Neural progenitor cell (in vitro differentiated cells): ENCODE measurements at places on chromosomes 13 and 19. TPM values are rescaled to one million over a fixed set of nuclear protein-coding genes. Genes with fewer than 3 reads are reported as not detected.

DNA sequence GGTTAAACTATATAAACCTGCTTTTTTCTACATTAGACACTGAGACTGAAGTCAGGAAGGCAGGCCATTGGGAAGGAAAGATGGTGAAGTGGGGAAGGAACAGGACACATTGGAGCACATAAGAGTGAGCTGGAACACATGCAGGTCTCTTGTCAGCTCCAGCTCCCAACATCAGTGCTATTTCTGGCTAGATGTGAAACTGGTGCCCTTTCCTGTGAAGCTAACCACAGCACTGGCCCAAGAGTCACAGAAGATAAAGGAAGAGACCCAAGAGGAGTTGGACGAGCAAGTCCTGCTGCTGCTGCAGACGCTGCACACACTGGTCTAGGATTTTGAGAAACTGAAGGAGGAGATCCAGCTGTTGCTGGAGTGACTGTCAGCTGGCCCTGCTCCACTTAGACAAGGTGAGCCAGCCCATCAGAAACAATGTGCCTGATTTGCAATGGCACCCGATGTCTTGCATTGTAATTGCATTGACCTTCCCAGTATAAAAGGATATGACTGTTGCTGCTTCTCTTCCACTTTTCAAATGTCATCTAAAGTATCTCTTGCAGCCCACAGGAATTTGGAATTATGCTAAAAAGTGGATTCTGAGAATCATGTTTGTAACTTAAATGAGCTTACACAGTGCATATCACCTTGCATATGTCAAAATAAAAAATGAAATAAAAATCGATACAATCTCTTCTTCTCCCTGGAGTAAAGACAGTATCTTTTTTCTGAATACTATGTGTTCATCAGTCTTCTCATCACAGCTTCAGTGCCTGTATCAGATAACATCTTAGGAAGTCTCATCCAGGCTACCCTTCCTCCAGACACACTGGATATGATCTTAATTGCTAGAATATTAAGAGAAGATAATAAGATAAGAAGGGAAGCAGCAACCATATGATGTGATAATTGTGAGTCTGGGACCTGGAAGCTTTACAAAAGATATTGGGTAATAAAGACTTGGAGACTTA is 230.7 kb upstream of the SPRY2 start:
- H3K36me3 ChIP-seq = no peaks in the 10 kb centered on the region
- peaks cover 3% of the 10 kb centered on the region for H3K4me1 ChIP-seq
- no peak overlapping the region for H3K4me3 ChIP-seq
- H3K27ac ChIP-seq = no peak overlapping the region
- no peaks in the 10 kb centered on the region for H3K27me3 ChIP-seq

- no peak for DNase-seq
- no peaks in the 10 kb centered on the region for H3K36me3 ChIP-seq
- H3K27ac ChIP-seq = no peak overlapping the region
- no peak overlapping the region for H3K4me3 ChIP-seq
- no peaks in the 10 kb centered on the region for H3K27me3 ChIP-seq
- peaks cover 7% of the 10 kb centered on the region for H3K4me1 ChIP-seq
Measured at GRCh38 chr13:30033681-30034457, 183.5 kb upstream of the UBL3 start.

DNA sequence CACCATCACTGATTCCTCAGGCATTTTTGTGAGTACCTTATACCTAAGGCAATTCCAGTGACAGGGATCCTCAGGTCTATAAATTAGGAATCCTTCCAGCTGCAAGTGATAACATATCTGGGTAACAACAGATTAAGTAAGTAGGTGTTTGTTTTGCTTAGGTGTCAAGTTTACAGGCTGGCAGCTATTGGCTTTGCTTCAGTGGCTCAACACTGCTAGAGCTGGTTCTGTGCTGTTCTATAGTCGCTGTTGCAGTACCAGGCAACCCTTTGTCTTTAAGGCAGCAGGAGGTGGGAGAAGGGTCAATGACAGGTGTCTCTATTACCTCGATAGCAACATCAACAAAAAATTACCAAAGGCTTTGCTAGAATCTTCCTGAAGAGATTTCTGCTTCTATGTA is 27.0 kb downstream of the SLC10A2 start:
- DNase-seq = no peak
- no peak overlapping the region for H3K4me3 ChIP-seq
- H3K36me3 ChIP-seq = no peaks in the 10 kb centered on the region
- no peak overlapping the region for H3K27ac ChIP-seq
- H3K4me1 ChIP-seq = no peaks in the 10 kb centered on the region

The IFNL1 gene
- total RNA-seq = not detected in 2 replicates

GRCh38 chr13:100666124-100666523 is 8.5 kb downstream of the TMTC4 start:
- H3K27me3 ChIP-seq = no peaks in the 10 kb centered on the region
- no peak overlapping the region for H3K27ac ChIP-seq
- no peak overlapping the region for H3K4me3 ChIP-seq

DNA sequence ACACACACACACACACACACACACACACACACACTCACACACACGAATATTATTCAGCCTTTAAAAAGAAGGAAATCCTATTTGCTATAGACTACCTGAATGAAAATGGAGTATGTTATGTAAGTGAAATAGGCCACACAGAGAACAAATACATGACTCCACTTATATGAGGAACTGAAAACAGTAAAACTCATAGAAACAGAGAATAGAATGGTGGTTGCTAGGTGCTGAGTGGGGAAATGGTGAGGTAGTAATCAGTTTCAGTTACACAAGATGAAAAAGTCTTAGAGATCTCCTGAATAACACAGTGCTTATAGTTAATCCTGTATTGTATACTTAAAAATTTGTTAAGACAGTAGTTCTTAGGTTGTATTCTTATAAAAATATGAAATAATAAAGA is 8.2 kb downstream of the ZNF677 start:
- H3K27ac ChIP-seq = no peak overlapping the region
- no peak for DNase-seq
- no peaks in the 10 kb centered on the region for H3K4me1 ChIP-seq
- H3K27me3 ChIP-seq = no peaks in the 10 kb centered on the region

The C19orf81 gene
- 1.3 and 6.0 TPM in 2 replicates for total RNA-seq

The C1QTNF9B gene
- not detected in 2 replicates for total RNA-seq

- no peak overlapping the region for H3K4me3 ChIP-seq
- no peak for DNase-seq
- no peaks in the 10 kb centered on the region for H3K36me3 ChIP-seq
- H3K27ac ChIP-seq = no peak overlapping the region
- no peaks in the 10 kb centered on the region for H3K4me1 ChIP-seq
- H3K27me3 ChIP-seq = no peaks in the 10 kb centered on the region
Measured at GRCh38 chr13:40498461-40498860, 168.0 kb downstream of the FOXO1 start.

The CCDC8 gene
- total RNA-seq = 2.8 and 14.1 TPM in 2 replicates

The MICU2 gene
- total RNA-seq = 112 and 121 TPM in 2 replicates

The HOMER3 gene
- total RNA-seq = 28.2 and 66.9 TPM in 2 replicates

The ZNF419 gene
- total RNA-seq = 25.6 and 30.2 TPM in 2 replicates

The TFDP1 gene
- 57.5 and 88.6 TPM in 2 replicates for total RNA-seq

The CERS1 gene
- total RNA-seq = 1.9 and 7.6 TPM in 2 replicates

DNA sequence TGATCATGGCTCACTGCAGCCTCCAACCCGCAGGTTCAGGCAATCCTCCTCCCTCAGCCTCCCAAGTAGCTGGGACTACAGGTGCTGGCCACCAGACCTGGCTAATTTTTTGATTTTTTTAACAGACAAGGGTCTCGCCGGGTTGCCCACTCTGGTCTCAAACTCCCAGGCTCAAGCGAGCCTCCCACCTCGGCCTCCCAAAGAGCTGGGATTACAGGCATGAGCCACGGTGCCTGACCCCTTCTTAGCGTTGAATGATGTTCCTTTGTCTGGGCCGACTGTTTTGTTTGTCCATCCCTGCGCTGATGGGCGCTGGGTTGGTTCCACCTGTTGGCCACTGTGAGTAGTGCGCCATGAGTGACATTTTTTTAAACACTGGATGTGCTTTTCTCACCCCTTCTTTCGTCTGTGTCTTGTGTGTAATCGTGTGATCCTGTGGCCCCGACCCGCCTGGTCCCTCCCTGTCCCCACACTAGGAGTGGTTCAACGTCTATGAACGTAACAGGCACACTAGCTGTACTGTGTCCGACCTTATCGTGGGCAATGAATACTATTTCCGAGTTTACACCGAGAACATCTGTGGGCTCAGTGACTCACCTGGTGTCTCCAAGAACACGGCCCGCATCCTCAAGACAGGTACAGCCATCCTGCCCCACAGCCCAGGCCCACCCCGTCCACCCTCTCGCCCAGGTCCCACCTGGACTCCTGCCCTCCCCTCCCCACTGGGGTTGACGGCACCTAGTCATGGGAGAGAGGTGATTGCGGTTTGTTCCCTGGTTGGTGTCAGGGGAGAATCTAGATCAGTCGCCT is 15.0 kb upstream of the EMC10 start:
- H3K27me3 ChIP-seq = no peaks in the 10 kb centered on the region
- H3K27ac ChIP-seq = no peak overlapping the region
- peaks cover 8% of the 10 kb centered on the region for H3K4me1 ChIP-seq
- H3K36me3 ChIP-seq = no peaks in the 10 kb centered on the region
- DNase-seq = peak; percentile 87

The TRPC4 gene
- total RNA-seq = 17.7 and 21.1 TPM in 2 replicates

DNA sequence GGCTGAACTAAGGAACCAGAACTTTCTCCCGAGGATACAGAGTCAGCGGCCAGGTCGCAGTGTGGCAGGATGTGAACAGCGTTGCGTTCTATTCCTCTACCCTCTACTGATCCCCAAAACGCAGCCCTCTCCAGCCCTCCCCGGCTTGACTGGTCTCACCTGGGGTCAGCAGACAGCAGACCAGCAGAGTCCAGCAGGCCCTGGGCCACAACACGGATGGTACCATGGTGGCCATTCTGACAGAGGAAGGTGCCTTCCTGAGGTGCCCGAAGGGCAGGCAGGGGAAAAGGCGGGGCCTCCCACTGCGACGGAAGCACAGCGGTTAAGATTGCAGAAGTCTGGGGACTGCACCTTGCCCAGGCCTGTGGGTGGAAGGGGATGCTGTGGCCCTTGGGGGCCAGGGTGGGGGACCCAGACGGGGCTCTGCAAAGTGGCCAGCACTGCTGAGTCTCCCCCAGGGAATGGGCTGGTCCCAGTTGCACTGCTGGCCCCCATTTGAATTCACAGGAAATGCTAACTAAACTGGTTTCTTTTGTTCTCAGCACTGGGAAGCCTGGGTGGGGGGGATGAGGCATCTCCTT is at the start of gene ICAM3:
Gene ICAM3 (minus strand): TSS at position 245 of the 581 bp plus-strand sequence. CDS start 10 bp downstream, at position 235.
- no peak within 1 kb of the TSS for H3K4me3 ChIP-seq
- peaks cover 2% of the 10 kb centered on the region for H3K4me1 ChIP-seq

GRCh38 chr13:106440866-106441265 is 94.6 kb downstream of the EFNB2 start:
- no peak overlapping the region for H3K4me3 ChIP-seq
- H3K27me3 ChIP-seq = no peaks in the 10 kb centered on the region
- DNase-seq = peak; percentile 13
- no peak overlapping the region for H3K27ac ChIP-seq
- H3K4me1 ChIP-seq = peaks cover 19% of the 10 kb centered on the region
- H3K36me3 ChIP-seq = no peaks in the 10 kb centered on the region

The GAPDHS gene
- total RNA-seq = not detected in 2 replicates

GRCh38 chr13:63435667-63436324 is 2020.1 kb upstream of the PCDH20 start:
- H3K27ac ChIP-seq = no peak overlapping the region
- no peak for DNase-seq
- H3K4me3 ChIP-seq = no peak overlapping the region
- no peaks in the 10 kb centered on the region for H3K4me1 ChIP-seq
- H3K27me3 ChIP-seq = no peaks in the 10 kb centered on the region
- no peaks in the 10 kb centered on the region for H3K36me3 ChIP-seq

The TMPRSS9 gene
- total RNA-seq = 0.40 TPM in 1 of 2 replicates, not detected in the other

- DNase-seq = peak; percentile 58
- peaks cover 31% of the 10 kb centered on the region for H3K4me1 ChIP-seq
- H3K27me3 ChIP-seq = no peaks in the 10 kb centered on the region
- H3K27ac ChIP-seq = no peak overlapping the region
Measured at GRCh38 chr13:22235950-22236290, 565.0 kb downstream of the FGF9 start.

The PBX4 gene
- 3.2 and 4.8 TPM in 2 replicates for total RNA-seq

DNA sequence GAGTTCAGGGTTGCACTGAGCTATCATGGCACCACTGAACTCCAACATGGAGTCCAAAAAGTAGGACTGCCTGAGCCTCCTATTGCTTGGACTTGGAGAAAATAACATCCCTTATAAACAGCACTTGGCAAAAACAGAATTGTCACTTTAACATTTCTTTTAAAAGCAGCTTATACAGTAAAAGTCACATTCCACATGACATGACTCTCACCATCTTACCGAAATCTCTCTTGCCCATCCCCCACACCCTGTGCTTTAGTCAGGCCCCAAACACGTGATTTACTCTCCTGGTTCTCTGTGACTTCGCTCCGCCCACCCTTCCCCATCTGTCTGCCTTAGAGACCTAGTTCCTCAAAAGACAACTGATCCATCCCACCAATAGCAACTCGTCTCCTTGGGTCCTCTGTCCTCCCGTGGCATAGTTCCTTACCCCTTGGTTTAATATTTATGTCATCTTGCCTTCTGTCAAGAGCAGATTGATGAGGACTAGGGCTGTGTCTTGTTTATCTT is 4.6 kb downstream of the SAFB start:
- H3K4me3 ChIP-seq = no peak overlapping the region
- peaks cover 25% of the 10 kb centered on the region for H3K4me1 ChIP-seq
- H3K36me3 ChIP-seq = peaks cover 17% of the 10 kb centered on the region

DNA sequence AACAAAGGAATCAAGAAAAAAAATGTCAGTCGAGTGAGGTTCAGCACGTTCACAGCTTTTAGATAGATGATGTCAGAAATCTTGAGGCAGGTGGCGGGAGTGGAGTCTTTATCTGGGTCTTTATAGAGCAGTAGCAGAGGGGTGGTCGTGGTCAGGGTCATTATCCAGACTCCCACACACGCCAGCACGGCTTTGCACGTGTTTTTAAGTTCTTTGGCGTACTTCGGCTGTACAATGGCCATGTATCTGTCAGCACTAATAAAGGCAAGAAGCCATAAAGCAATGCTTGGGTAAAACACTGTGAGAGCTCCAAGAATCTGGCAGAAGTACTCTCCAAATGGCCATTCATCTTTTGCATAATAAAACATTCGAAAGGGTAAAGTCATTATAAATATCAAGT is 2.9 kb downstream of the GPR18 start:
- H3K27ac ChIP-seq = no peak overlapping the region
- H3K27me3 ChIP-seq = no peaks in the 10 kb centered on the region
- H3K4me1 ChIP-seq = no peaks in the 10 kb centered on the region
- no peak for DNase-seq
- H3K36me3 ChIP-seq = no peaks in the 10 kb centered on the region

The ENOX1 gene
- 0.68 and 1.1 TPM in 2 replicates for total RNA-seq

The SH2D3A gene
- 0.65 and 1.5 TPM in 2 replicates for total RNA-seq

GRCh38 chr19:39915101-39915847 is 19.2 kb downstream of the FCGBP start:
- no peak overlapping the region for H3K4me3 ChIP-seq
- no peaks in the 10 kb centered on the region for H3K36me3 ChIP-seq
- H3K27me3 ChIP-seq = no peaks in the 10 kb centered on the region
- DNase-seq = no peak

GRCh38 chr13:35160896-35161295 is 218.8 kb downstream of the NBEA start:
- no peak overlapping the region for H3K27ac ChIP-seq
- no peak overlapping the region for H3K4me3 ChIP-seq
- DNase-seq = no peak
- H3K27me3 ChIP-seq = no peaks in the 10 kb centered on the region
- peaks cover 10% of the 10 kb centered on the region for H3K36me3 ChIP-seq
- no peaks in the 10 kb centered on the region for H3K4me1 ChIP-seq

The GPATCH1 gene
- 6.4 and 7.0 TPM in 2 replicates for total RNA-seq

The POLR1D gene
- total RNA-seq = 106 and 120 TPM in 2 replicates
